ENCODE measurements at places on chromosomes 1 and 21.

- DNase-seq = no peak
Measured at GRCh38 chr1:55695552-55695951, 480.4 kb upstream of the USP24 start.

DNA sequence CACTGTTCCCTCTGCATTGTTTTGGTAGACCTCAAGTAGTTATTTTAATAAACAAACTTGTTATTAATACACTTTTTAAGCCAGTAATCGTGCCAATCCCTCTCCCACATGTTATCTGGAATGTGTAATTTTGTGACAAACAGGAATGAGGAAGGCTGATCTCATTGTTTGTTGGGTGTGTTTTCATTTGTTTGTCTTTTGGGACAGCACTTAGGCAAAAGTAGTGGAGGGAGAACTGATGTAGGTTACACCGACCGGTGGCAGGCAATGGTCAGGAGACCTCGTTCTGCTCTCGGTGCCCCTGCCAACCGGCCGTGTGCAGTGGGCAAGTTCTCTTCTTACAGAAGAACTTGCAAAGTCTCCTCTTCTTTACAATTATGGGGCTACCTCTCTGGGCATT, 99.8 kb downstream of the HUNK start:
- DNase-seq = no peak

- no peak for DNase-seq
Measured at GRCh38 chr21:43367296-43367695, 59.6 kb downstream of the SIK1 start.

- no peak for DNase-seq
Measured at GRCh38 chr1:220462752-220463151, 65.2 kb upstream of the MARK1 start.

DNA sequence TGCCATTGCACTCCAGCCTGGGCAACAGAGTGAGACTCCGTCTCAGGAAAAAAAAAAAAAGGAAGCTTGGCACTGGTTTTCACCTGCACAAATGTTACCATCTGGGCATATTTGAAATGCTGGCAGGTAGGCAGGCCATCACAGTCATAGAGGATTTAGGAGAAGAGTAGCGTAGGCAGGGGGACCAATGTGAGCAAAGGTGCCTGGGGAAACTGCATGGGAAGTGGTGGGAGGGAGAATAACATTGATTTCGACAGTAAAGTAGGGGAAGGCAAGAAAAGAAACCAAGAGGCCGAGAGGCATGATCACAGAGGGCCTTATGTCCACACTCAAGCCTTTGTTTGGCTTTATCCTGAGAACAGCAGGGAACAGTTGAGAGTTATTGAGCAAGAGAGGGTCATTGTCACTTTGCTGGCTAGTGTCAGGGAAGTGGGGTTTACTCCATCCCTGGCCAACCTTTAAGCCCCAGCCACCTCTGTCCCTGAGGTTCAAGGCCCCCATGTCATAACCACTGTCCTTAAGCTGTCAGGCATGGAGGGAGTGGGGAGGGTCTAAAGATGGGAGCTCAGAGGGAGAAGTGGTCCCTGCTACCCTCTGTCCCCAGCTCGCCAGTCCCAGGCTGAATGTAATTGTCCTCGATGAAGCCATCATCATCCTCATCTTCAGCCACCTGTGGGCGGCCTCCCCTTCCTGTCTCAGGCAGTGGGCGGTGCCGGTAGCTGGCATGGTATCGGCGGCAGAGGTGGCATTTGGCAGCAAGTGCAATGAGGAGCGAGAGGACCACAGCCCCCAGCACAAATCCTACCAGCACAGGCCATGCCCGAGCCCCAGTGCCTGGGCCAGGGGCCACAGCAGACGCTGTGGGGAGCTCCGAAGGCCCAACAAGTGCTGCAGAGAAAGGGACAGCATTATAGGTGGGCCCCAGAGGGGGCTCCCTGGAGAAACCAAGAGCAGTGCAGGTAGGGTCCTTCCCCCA, 2.9 kb downstream of the C1orf210 start:
- DNase-seq = no peak

DNA sequence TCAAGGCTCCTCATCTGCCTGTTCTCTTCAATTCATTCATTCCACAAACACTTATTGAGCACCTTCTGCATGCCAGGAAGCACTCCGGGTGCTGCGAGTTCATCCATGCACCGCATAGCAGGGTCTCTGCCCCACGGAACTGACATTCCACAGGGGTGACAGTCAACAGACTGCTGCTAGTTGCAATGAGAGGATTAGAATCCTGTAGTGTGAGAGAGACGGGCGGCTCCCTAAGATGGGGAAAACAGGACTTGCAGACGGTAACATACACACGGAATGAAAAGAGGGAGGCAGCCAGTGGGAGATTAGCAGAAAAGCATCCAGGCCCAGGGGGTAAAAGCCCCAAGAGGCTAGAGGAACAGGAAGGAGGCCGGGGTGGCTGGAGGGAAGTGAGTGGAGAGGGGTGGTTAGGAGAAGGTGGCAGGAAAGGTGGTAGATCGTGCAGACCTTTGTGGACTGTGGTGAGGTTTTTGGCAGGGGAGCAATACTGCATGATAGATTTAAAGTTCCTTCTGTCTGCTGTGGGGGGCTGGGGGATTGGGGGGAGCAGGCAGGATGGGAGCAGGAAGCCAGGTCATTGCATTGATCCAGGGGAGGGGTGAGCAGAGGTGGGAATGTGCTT, 6.6 kb downstream of the TNFRSF8 start:
- DNase-seq = no peak

- DNase-seq = no peak
Measured at GRCh38 chr1:228242409-228242808, 34.6 kb downstream of the OBSCN start.

Data from NCI-H1930 (cell line).